ENCODE measurements at places on chromosomes 5 and 9. TPM values are rescaled to one million over a fixed set of nuclear protein-coding genes. Genes with fewer than 3 reads are reported as not detected.

The SNCAIP gene
- 0.08 TPM for polyA plus RNA-seq

The ASPN gene
- polyA plus RNA-seq: 1.7 TPM

The GLRA1 gene
- polyA plus RNA-seq: not detected

The PTPA gene
- polyA plus RNA-seq: 130 TPM

Data from SK-N-SH (cell line).